ENCODE measurements at places on chromosomes 3 and 15.

DNA sequence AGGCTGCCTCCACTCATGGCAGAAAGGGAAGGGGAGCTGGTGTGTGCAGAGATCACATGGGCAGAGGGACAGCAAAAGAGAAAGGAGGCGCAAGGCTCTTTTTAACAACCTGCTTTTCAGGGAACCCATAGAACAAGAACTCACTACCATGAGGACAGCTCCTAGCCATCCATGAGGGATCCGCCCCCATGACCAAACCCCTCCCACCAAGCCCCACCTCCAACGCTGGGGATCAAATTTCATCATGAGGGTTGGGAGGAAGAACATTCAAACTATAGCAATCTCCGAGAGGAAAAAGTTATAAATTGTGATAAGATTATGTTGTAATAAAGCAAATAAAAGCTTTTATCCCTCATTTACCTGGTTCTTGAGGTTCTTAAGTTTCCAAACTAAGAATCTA lies 84.7 kb upstream of the LMCD1 start:
- no peak for DNase-seq

GRCh38 chr15:57634290-57634689 lies 42.6 kb downstream of the MYZAP start:
- DNase-seq = no peak

- DNase-seq = no peak
These were observed 170.2 kb upstream of the SMAD3 start for GRCh38 chr15:66894986-66895780.

DNA sequence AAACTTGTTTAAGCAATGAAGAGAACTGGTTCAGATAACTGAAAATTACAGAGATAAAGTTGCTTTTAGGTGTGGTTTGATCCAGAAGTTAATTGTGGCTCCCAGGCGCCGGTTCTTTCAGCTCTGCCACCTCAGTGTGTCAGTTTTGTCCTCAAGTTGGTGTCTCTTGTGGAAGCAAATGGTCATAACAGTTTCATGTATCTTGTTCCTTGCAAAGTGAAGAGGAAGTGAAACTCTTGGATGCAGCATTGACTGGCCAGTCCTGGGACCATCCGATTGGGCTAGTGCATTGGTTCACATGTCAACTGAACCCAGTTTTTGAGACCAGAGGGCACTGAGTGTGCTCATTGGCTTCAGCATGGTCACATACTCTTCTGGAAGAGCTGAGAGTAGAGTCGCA lies 181.4 kb upstream of the GRM7 start:
- no peak for DNase-seq

GRCh38 chr15:89704411-89704810 lies 13.8 kb downstream of the WDR93 start:
- no peak for DNase-seq

Data from D341Med (cell line).